SIG-M5 (cell line): ENCODE measurements at places on chromosomes 3 and 15.

DNA sequence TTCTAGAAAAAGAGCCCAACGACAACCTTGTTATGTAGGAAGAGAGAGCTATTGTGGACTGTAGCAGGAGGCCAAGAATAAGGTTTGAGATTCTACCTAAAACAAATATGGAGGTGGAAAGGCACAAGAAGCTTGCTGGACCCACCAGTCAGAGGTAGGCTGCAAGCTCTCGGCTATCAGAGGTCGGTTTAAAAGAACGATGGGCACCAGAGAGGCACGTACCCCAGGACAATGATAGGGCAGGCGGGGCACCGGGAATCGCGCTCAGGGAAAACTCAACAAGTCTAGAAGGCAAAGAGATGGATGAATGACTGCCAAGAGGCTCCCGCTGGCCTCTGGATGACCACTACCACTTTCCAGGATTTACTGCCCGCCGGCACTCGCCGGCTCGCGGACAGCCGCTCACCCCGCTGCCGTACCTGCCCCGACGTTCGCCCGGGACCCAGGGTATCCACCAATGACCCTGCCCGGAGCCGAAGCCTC lies 1.1 kb downstream of the HDGFL3 start:
- no peak for DNase-seq

GRCh38 chr3:184380627-184381260 lies 890 bp downstream of the CHRD start:
- no peak for DNase-seq

DNA sequence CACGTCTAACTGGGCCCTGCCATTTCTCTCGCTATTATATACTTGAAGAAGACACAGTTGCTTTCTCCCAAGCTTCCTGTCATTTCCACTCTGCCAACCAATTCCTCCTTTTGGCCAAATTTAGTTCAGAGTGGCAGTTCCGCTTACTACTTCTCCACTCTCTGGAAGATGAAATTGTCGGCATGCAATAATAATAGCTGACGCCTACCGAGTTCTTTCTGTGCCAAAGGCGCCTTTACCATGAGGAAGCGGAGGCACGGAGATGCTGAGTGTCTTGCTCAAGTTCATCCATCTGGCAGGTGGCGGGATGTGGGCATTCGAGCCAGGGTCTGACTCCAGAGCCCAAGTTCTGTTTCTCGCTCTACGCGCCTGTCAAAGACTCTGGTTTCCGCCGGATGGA lies 14.6 kb upstream of the NRROS start:
- DNase-seq, result peak; percentile 95

DNA sequence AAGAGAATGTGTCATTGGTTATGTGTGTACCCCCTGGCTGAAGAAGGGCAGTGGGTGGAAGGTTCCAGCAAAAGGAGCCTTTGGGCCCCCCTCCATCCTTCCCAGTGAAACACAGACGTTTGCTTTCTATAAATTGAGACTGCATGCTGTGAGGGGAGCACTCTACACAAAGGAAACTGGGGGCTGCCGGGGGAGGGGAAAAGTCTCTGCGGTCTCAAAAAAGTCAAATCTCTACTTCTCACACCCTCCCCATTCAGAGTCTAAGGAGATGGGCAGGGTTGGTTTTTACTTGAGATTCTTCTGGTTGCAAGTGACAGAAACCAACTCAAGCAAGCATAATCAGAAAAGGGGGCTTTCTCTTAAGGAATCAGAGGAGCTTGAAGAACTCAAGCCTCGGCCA lies 50.1 kb upstream of the TLE3 start:
- no peak for DNase-seq

- DNase-seq, result no peak
Observed at GRCh38 chr15:77387365-77388105, 32.4 kb downstream of the PEAK1 start.

GRCh38 chr3:69352305-69353087 lies 33.4 kb downstream of the FRMD4B start:
- DNase-seq, result no peak

- DNase-seq, result no peak
Observed at GRCh38 chr3:177427540-177427939, 230.3 kb upstream of the TBL1XR1 start.

DNA sequence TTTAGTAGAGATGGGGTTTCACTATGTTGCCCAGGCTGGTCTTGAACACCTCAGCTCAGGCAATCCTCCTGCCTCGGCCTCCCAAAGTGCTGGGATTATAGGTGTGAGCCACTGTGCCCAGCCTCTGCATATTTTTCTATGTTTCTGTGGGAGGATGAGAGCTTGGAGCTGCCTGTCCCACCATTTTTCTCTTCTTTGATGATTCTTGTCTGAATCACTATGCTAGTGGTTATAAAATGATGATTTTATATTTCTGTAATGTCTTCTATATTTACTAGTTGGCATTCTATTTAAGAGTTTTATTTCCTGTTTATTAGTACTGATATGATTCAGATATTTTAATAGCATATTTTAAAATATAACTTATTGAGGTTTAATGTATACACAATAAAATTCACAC lies 69.7 kb downstream of the CHCHD6 start:
- no peak for DNase-seq

- DNase-seq, result no peak
Observed at GRCh38 chr15:76196269-76197231, 114.7 kb downstream of the ETFA start.

DNA sequence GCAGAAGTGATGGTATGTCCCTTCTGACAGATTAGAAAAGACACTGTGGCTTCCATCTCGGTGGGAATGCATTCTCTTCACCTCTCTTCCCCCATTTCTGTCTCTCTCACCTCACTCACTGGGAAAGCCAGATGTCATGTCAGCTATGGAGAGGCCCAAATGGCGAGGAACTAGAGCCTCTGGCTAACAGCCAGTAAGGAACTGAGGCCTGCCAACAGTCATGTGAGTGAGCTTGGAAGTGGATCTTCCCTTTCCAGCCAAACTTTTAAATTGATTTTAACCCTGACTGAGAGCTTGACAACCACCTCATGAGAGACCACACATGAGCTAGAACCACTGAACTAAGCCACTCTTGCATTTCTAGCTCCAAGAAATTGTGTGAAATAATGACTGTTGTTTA lies 35.2 kb upstream of the CDAN1 start:
- no peak for DNase-seq

DNA sequence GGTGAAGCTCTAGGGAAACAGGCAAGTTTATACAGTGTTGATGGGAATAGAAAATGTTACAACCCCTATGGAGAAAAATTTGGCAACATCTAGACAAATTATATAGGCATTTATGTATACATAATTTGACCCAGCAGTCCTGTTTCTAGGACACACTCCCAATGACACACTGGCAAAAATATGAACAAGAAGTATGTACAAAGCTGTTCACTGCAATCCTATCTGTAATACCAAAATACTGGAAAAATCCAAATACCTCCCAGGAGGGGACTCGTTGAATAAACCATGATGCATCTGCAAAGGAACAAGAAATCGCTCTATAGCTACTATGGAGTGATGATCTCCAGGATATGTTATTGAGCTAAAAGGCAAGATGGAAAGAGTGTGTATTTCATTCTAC lies 8.5 kb downstream of the BFSP2 start:
- DNase-seq, result no peak

DNA sequence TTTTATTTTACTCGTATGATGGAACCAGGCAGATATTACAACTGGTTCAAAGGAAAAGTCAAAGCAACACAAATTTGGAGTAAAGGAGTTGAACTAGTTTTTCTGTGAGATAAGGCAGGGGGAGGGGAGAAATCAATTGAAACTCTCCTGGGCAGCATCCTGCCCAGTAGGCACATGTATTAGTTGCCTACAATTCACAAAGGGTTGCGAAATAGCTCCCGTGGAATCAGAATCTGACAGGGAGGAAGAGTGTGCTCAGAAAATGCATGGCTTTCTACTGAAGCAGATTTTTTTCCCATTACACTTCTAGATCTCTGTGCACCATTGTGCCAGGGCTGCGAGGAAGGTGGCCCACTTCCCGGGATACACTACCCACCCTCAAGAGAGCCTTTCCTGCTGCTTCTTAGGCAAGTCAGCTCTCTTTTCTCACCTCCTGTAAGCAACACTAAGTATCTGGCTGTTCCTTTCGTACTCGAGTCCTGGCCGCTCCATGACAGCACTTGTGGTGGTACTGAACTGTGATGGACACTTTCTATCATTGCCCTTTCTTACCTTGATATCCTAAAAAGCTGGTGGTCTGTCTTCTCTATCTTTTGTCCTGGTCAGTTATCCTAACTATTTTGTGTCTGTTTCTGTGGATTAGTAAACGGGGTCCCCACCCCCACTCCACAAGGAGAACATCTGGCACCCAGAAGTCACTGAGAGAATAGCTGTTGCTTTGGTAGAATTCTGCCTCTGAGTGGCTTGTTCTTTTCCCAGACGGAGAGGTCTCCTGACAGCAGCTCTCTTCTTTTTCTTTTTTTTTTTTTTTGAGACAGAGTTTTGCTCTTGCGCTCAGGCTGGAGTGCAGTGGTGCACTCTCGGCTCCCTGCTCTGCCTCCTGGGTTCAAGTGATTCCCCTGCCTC lies 74.8 kb downstream of the RPL39L start:
- no peak for DNase-seq
